ENCODE measurements at places on chromosomes 7 and 10.
A peak's percentile ranks its signal among the peaks of the same experiment; 100 is the strongest.

DNA sequence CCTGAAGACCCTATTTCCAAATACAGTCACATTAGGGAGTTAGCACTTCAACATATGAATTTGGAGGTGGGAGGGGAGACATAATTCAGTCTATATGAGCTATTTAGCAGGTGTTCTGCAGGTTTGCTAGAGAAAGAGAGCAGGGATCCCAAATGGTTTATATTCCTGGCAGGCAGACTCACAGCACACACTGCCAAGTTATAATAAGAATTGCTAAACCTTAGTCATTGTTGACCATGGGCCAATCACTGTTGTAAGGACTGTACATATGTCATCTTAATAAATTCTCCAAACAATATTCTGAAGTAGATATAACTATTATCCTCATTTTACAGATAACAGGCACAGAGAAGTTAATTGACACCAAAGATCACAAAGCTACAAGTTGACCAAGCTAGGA, 1.5 kb upstream of the CCDC3 start:
- DNase-seq: no peak

DNA sequence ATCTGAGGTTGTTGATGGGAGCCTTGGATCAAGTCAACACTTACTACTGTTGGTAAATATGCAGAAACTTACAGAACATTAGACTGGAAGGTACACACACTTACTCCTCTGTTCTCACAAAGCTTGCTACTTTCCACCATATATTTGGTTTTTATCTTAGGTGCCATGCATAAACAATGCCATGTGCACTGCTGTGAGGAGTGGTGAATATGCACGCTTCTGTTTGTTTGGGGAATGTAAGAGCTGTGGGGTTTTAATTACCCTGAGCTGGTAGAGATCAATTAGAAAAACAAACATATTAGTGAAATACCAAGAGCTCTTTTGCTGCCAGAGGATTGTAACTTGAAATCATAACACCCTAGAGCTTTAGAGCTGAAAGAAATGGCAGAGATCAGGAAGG, 79.8 kb upstream of the ARID5B start:
- no peak for DNase-seq

- DNase-seq: no peak
Measured at GRCh38 chr10:57891201-57892006, 376.3 kb downstream of the IPMK start.

DNA sequence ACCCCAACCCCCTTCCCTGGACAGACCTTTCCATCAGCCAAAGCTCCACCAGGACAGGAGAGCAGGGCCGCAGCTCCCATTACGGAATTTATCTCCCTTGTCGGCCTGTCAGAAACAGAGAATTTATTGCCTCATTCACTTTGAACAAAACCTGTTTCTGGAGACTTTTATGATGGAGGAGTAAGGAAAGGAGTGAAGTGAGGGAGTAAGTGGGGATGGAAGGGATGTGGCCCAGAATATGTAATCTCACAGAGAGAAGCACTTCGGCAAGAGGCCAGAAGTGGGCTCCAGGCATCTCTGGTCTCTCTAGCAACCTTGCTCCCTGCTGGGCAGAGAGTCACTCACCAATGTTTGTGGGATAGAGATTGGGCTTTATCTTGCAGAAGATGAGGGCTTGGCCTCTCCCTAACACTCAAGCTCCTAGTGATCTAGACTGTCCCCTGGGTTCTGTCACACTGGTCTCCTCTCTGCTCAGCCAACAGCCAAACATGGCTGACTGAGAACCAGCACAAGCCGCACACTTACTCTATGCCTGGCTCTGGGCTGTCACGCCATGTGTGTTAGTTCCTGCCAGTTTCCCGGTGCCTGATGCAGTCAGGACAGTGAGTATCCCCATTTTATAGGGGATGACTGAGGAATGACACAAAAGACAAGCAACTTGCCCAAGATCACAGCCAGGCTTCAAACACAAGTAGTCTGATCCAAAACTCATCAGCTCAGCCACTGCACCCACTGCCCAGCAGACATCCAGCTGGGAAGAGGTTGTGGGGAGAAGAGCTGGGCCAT, 149.4 kb upstream of the ZMIZ1 start:
- DNase-seq: no peak

- DNase-seq: peak; percentile 28
Measured at GRCh38 chr7:139915864-139916716, 87.0 kb downstream of the TBXAS1 start.

DNA sequence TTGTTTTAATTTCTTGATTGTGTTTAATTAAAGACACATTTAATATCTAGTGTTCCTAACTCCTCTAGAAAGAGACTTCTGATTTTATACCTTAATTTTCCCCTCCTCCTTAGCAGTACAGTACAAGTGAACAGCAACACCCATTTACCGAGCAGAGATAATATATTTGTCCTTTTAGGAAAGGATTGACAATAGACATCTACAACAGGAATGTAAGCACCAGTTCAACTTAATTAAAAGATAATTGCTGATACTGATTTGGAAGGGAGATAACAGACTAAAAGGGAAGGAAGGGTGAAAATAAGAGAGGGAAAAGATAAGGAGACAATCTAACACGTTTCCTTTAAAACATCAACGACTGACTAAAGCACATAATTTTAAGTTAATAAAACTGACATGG, 119.3 kb downstream of the SRPK2 start:
- no peak for DNase-seq

- no peak for DNase-seq
Measured at GRCh38 chr10:22324893-22325271, 4.0 kb downstream of the BMI1 start.
